ENCODE measurements at places on chromosomes 5 and 9. TPM values are rescaled to one million over a fixed set of nuclear protein-coding genes. Genes with fewer than 3 reads are reported as not detected.
A peak's percentile ranks its signal among the peaks of the same experiment; 100 is the strongest.

Gene APBA1
- total RNA-seq = 1.3 TPM

Gene PCDHGB1
- 0.17 TPM for total RNA-seq

- DNase-seq = no peak
Observed at GRCh38 chr9:976943-977837, 735 bp downstream of the DMRT3 start.

Gene INSYN2B
- total RNA-seq = not detected

DNA sequence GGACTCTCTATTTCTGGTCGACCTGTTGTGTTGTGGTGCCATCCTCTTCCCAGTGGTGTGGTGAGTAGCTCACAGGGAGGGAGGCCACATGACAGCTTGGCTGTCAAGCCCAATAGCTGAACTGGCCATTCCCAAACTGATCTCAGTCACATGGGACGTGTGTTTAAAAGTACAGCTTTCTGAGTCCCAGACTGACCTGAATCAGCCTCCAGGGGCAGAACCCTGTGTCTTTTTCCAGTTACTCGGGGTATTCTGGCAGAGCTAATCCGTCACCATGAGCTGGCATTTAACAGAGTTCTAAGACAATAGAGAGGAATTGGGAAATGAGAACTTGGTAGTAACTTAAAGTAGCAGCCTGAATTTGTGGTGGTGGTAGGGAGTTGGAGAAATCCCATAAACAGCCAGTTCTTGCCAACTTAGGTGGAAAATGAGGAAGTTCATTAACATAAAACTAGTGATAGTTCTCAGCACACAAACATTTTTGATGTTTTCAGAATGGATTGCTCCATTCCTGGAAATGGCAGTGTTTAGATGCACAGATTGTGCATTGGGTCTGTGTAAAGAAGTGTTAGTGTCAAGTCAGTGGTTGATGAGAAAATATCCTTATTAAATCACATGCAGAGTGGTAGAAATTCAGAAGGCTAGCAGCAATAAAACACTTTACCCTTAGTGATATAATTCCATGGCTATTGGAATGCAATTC, 50.9 kb downstream of the GPR107 start:
- DNase-seq = no peak

DNA sequence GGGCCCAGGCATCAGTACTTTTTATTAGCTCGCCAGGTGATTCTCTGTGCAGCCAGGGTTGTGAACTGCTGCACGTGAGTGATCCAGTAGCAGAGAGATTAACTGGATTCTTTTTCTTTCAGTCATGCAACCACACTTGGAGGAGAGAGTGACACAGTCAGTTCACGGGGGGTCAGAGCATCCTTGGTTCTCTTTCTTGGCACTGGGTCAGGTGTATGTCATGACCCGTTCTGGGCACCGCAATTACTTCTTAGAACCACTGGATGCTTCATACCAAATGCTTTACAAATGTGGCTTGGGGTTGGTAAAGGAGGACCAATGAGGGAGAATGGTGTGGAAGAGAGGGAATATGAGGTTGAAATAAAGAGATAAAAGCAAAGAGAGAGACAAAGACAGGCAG, 368.7 kb downstream of the MLLT3 start:
- no peak for DNase-seq

DNA sequence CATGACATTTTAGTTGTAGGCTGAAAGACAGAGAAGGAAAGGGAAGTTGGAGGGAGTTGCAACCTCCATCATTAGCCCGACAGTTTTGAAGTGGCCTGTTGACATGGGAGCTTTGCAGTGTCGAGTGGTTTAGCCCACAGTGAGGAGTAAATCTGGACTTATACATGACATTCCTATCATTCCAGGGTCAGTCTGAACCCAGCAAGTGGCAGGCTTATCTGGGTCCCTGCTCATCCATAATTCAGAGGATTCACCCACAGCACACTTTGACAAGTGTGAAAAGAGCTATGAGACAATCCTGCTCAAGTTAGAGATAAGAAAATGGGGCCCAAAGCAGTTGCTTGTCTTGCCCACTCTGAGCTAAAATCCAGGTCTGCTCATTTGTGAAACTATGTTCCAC, 8.4 kb upstream of the TNC start:
- DNase-seq = no peak

DNA sequence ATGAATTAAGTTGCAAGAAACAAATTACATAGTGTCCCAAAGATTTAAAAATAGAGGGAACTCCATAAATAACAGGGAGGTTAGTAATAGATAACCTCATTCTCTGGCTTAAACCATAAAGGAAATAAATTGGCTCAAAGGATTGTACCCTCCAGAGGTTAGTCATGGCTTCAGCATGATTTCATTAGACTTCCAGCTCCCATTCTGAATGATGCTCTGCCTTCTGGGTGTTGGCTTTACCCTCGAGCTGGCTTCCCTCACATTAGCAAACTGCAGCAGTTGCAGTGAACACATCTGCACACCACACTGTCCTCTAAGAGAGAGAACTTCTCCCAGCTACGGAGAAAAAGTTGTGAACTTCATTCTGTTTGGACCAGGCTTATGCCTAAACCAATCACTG, 70.4 kb downstream of the RGS7BP start:
- DNase-seq = no peak

DNA sequence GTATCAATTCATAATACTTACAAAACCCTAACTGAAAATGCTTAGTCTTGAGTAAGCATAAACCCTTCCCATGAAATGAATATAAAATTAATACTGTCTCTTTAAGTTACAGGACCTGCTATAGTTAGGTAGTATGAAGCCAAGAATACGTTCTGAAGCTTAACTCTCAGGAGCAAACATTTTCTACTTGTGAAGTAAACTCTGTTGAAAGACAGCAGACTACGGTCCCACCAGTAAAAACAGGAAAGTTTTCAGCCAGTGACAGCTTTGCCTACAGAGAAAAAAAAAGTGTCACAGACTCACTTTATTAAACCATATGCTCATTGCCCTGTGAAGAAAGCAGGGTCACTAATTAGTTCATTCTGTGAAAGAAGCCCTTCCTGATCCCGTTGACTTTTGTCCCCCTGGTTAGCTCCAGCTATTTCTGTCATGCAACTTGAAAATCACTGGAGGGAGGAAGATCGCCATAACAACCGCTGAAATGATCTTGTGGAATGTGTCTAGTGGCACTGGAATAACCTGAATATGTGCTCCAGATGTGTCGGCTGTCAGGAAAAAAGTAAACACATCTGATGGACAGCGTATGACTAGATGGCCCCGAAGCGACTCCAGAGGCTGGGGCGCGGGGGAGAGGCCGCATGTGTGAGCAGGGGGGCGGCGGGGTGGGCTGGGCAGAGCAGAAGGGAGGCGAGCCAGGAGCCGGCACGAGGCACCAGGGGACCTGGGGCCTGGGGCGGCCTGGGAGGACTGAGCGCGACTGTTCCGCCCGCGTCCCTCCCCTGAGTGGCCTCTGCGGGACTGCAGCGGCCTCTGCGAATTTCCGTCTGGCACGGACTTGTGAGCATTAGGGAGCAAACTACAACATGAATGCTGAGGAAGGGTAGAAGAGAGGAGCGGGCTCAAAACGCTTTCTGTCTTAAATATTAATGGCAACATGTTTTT, 41.9 kb downstream of the BNC2 start:
- no peak for DNase-seq

GRCh38 chr5:527646-528628, 3.7 kb upstream of the SLC9A3 start:
- DNase-seq = no peak

- DNase-seq = peak; percentile 29
Observed at GRCh38 chr9:135033487-135033886, 54.0 kb upstream of the OLFM1 start.

GRCh38 chr9:128523199-128523925, 18.8 kb downstream of the GLE1 start:
- DNase-seq = no peak
